NAMALWA (cell line): ENCODE measurements at places on chromosomes 12 and 14.

DNA sequence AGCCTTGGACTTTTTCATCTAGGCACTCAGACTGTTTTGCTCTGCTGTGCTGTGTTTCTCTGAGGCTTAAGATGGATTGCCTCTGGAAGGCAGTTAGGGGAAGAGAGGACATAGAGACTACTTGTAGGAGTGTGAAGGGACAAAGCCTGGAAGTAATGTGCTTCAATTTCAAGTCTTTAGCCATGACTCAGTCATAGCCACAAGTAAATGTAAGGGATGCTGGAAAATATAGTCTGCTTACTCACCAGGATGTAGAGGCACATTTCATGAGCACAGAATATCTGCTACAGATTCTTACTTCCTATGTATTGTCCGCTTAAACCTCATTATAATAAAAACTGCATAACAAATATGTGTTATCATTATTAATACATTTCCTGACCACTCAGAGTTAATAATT lies 794.3 kb upstream of the NOVA1 start:
- no peak for DNase-seq

GRCh38 chr12:5440978-5441377 lies 9.1 kb downstream of the NTF3 start:
- peak; percentile 38 for DNase-seq

DNA sequence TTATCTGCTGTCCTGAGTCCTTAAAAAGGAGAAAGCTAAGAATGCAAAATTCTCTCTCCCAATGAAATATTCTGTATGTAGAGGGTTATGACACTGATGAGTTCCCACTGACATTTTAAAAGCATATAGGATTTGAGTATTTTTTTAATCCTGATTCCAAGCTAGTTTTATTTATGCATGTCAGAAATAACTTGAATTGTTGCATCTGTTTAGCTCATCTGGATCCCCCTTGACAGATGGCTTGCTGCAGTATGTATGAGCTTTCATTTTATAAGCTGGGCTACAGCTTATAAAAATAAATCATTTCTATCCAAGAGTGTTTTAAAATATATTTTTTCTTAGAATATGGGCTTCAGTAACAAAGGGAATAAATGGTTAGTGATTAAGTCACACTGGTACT lies 495.3 kb downstream of the NELL2 start:
- DNase-seq, result no peak

DNA sequence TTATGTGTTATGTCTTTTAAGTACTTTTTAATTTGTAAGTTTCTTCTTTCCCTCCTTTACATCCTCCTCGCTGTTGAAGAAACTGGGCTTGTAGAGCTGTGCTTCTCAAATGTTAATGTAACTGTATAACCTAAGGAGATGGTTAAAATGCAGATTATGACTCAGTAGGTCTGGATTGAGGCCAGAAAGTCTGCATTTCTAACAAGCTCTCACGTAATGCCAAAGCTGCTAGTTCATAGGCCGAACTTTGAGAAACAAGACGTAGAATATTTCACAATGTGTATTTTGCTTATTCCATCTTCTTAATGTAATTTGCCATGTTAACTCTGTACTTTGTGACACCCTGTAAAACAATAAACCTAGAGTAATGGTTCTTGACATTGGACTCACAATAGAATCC lies 193.3 kb upstream of the SYT1 start:
- DNase-seq, result no peak

- no peak for DNase-seq
Observed at GRCh38 chr14:89422181-89422951, 5.3 kb upstream of the FOXN3 start.

DNA sequence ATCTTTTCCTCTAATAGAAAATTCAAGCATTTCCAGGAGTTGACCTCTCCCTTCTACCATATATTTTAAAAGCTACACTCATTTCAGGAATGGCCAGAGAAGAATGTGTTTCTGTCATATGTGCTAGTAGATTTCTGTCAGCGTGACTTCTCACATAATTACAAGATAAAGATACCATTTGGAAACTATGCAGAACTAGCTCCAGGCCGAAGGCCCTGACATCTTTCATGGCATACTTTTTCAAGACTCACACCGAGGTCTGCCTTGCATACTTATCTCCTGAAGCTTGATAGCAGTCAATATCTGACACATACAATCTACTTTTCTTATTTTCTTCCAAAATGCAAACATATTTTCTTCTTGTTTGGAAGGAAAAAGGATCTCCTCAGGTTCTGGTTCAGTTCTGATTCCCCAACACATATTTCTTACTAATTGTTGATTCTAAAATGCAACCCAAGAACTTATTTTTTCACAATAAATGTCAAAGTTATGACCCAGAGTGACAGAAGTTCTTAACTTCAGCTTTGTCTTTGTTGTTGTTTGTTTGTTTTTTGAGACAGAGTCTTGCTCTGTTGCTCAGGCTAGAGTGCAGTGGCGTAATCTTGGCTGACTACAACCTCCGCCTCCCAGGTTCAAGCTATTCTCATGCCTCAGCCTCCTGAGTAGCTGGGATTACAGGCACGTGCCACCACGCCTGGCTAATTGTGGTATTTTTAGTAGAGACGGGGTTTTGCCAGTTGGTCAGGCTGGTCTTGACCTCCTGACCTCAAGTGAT lies 99.5 kb downstream of the NTN4 start:
- no peak for DNase-seq

- no peak for DNase-seq
Observed at GRCh38 chr14:22554498-22555383, 34.3 kb downstream of the DAD1 start.

DNA sequence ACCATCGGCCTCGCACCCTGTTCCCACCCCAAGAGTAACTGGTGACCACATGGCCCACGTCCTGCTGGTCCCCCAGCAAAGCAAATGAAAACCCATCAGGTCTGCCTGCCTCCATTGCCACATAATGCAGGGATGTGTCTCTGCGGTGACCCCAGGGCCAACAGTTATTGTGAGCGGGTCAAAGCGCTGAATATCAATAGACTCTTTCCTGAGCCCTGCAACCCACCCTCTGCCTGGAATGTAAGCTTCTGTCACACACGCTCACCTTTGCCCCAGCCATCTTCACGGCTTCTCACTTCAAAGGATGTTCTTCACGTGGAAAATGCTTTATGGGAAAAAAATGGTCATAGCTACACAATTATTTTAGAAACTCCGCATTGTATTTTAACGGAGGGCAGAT lies 63.9 kb downstream of the FZD10 start:
- no peak for DNase-seq

GRCh38 chr12:76713986-76714385 lies 49.9 kb upstream of the ZDHHC17 start:
- DNase-seq, result no peak

- DNase-seq, result no peak
Observed at GRCh38 chr12:108310489-108310888, 28.6 kb downstream of the CMKLR1 start.

DNA sequence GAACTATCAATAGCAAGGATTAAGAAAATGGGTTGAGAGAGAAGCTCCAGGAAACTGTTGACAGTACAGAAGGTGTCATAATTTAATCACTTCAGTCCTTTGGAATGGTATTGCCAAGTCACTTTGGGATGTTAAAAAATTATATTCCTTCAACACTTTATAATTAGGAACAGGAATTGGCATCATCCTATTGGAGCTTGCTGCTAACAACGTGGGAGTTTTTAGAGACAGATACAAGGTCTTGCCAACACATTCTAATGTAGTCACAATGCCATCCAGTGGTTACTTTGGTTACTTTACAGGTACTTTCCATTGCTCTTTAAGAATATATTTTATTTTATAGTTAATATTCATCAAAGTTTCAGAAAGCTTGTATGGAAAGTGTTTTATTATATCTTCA lies 310.1 kb downstream of the SYT1 start:
- peak; percentile 35 for DNase-seq

DNA sequence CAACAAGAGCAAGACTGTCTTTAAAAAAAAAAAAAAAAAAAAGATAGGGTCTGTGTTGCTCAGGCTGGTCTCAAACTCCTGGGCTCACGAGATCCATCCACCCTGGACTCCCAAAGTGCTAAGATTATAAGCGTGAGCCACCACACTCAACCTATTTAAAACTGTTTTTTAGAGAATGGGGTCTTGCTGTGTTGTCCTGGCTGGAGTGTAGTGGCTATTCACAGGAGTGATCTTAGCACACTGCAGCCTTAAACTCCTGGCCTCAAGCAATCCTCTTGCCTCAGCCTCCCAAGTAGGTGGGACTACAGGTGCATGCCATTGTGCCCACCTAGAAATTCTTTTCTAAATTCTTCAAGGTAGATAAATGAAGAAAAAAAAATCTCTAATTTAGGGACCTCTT lies 7.6 kb downstream of the COQ10A start:
- no peak for DNase-seq

DNA sequence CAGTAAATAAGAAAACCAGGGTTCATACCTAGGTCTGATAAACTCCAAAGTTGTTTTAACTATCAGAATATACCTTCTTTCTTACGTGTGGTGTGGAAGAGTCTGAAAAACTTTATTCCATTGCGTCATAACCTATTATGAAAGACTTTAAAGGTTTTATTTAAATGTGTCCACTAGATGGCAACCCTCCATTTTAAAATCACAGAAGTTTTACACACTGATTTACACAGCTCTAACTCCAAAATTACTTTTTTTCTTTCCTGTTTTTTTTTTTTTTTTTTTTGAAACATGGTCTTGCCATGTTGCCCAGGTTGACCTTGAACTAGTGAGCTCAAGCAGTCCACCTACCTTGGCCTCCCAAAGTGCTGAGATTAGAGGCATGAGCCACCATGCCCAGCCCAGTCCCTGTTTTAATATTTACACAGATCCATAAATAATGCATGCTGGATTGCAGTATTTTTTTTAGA lies 17.3 kb upstream of the TMPRSS12 start:
- DNase-seq, result peak; percentile 80

DNA sequence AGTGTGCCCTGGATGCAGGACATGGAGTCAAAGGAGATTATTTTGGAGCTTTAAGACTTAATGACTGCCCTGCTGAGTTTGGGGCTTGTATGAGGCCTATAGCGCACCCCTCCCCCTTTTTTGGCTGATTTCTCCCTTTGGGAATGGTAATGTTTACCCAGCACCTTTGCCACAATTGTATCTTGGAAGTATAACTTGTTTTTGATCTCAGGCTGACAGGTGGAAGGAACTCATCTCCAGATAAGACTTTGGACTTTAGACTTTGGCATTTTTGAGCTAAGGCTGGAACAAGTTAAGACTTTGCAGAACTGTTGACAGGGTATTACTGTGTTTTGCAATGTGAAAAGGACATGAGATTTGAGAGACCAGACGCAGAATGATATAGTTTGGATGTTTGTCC lies 110.5 kb downstream of the DERA start:
- DNase-seq, result no peak

DNA sequence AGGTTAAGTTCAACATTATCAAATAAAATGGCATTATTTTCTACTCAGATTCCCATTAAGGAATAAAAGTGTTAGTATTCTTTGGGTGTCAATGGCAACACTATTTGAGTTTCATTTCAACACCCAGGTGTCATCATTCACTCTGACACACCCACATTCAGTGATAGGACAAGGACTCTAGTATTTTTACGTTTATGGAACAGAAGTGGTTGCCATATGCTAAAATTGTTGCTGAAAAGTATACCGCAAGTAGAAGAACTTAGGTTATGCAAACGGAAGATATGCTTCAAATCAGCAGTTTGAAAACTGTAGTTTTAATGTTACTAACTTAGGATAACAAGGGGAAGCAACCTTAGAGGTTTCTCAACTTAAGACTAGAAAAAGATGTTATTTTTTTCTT lies 20.0 kb upstream of the SGPP1 start:
- peak; percentile 82 for DNase-seq

- DNase-seq, result peak; percentile 27
Observed at GRCh38 chr14:95300002-95300696, 19.6 kb downstream of the CLMN start.

- no peak for DNase-seq
Observed at GRCh38 chr14:71885301-71885700, 46.9 kb upstream of the RGS6 start.

DNA sequence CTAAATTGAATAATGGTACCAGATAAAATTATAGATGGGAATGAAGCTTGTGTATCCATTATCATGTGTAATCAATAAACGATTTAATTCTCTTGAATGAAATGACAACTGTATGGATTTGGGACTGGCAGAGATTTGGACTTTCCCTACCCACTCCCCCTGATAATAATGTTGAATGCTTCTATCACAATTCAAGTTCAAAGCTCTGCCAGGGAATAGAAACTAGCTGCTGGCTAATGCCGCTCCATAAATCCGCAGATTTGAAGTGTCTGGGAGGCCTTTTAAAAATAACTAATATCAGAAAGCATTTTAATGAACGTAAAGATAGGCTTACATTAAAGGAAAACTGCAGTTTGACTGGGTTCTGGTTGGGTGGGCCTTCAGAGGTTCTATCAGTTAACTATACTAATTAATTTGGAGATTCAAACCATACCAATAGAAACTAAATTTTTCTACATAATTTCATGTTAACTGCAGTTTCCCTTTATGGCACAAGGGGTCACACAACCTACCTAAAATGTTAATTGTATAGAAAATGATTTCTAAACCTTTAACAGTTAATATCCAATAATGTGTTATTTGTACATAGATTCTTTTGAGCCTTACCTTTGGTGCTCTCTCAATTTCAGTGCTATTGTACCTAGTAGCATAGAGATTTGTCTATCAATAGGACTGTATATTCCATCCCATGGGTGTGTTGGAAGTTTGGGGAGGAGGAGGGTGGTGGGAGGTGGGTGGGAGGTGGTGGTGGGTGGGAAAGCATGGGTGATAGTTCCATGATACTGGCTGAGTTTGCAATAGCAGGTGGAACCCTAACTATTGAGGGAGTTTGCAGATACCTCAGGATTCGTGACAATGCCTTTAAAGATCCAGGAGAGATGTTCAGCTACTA lies 4.9 kb downstream of the HNRNPA1 start:
- DNase-seq, result peak; percentile 60

GRCh38 chr14:99467336-99468078 lies 13.2 kb downstream of the SETD3 start:
- DNase-seq, result no peak

GRCh38 chr12:69007855-69008351 lies 74.9 kb upstream of the CPM start:
- DNase-seq, result no peak

DNA sequence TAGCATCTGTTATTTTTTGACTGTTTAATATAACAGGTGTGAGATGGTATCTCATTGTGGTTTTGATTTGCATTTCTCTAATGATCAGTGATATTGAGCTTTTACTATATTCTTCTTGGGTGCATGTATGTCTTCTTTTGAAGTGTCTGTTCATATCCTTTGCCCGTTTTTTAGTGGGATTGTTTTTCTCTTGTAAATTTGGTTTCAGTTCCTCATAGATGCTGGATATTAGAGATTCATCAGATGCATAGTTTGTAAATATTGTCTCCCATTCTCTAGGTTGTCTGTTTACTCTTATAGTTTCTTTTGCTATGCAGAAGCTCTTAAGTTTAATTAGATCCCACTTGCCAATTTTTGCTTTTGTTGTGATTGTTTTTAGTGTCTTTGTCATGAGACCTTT lies 48.9 kb upstream of the NEDD1 start:
- DNase-seq, result peak; percentile 13

DNA sequence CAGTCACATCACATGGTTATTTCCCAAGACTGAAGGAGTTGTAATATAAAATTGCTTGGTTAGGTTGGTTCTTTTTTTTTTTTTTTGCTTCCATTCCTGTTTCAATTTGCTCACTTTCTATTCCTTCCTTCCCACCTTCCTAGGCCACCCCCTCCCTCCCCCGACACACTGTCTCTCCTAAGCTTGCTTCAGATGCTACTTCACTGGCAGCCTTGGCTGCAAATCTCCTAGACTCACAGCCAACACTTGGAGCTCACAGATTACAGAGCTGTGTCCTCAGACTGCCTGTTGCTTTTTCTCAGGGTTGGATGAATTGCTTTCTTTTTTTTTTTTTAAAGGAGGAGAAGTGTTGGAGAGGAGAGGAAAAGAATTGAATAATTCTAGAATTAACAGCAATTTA lies 77.3 kb upstream of the GRIN2B start:
- DNase-seq, result no peak

- no peak for DNase-seq
Observed at GRCh38 chr12:42473561-42473960, 116.0 kb downstream of the PRICKLE1 start.
